ENCODE measurements at places on chromosomes 6 and 20.

DNA sequence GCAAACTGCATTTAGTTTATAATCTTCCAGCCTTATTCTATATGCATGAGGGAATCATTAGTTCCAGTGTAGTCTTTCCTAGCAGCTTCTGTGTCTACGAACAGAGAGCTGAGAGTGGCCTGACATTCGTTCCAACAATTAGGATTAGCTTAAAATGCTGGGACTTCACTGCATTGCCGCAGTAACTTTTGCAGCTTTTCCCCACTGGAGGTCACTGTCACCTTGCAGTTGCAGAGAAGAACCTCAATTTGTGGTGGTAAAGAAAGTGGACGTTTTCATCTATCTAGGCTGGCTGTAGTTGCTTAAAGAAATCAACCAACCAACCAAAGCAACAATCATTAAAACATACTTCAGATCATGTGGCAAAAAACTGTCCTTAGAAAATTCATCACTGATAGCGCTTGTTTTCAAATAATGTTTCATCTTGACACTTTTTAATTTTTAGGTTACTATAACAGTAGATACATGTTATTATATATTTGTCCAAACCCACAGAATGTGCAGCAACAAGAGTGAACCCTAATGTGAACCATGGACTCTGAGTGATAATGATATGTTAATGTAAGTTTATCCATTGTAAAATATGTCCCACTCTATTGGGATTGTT, 12.2 kb downstream of the MYLK4 start:
- peak; percentile 62 for DNase-seq

DNA sequence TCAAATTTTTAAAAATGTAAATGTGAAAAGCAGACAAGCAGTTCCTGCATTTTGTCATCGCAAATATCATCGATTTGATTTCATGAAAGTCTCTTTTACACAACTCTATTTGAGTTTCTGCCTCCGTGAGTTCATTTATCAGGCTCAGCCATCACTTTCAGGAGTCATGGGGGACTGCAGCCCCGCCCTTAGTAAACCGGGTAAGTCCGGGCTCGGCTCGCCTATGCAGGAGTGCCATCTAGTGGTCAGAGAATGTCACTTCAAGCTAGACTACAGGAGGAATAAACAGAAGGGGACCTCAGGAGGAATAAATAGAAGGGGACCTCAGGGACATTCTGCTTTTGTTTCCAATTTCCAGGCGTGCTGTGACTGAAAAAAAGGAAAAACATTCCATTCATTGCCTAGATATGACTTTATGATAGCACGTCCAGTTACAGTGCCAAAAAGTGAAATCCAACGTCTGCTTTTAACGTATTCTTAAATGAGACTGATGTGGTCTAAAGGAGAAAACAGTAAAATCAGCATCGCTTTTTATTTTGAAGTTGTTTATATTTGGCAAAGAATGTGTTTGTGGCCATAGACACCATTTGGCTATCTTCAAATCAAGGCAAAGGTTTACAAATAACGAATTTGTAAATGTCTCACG, 333.9 kb downstream of the HACE1 start:
- peak; percentile 72 for DNase-seq

GRCh38 chr20:23163562-23163961, 77.4 kb upstream of the CD93 start:
- DNase-seq, result no peak

GRCh38 chr20:44357020-44357419, 1.5 kb downstream of the HNF4A start:
- no peak for DNase-seq

- DNase-seq, result peak; percentile 96
Observed at GRCh38 chr6:108737594-108738546, 110.4 kb upstream of the ARMC2 start.

- DNase-seq, result no peak
Observed at GRCh38 chr6:23183846-23184245, 614.5 kb downstream of the HDGFL1 start.

GRCh38 chr6:135145063-135145800, 35.9 kb upstream of the MYB start:
- peak; percentile 9 for DNase-seq

GRCh38 chr20:23679133-23680092, 9.4 kb downstream of the CST4 start:
- no peak for DNase-seq

DNA sequence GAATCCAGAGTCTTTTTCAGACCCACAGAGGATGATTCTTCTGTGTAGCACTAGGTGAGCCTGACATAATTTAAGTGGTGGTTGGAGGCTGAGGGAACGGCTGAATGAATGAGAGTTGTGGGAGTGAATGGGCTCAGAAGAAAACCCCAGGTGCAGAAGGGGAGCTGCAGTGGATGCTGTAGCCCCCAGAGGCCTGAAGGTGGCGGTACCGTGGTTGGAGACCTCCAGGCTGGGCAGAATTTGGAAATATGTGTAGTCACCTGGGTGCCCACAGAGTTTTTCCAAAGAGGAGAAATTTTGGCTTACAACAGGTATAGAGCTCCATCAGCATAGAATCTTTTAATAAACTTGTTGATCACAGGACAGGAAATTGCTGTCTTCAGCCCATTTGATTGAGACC, 6.5 kb upstream of the RAET1G start:
- DNase-seq, result no peak

GRCh38 chr6:93801101-93801847, 381.9 kb upstream of the EPHA7 start:
- DNase-seq, result no peak

DNA sequence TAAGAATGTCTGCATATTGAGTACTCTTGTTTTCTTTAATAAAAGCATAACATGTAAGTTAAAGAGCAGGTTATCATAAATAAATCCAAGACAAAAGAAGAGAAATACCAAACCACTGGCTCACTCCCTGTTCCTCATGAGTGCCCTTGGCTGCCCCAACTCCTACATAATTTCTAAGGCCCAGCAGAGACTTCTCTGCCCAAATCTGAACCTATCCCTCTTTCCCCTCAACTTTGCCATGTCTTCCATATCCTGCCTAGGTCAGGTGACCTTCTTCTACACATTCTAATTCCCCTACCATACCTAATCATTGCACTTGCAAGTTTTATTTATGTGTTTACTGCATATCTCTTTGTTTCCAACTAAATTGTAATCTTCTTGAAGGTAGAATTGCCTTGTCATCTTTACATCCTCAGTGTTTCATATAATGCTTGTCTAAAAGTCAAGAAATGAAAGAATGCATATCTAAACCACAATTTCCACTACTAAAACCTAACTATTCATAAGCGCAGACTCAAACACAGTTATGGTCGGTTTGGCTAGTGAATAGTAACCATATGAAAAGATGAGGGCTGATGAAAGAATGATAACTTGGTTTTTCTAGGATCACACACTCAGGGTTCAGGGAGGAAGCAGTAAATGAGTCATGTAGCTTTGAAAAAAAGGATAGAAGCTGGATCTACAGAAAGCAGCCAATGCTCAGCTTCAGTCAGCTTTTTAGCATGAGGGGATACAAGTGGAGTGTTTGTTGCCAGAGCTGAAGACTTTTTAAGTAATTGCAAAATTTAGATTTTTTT, 53.3 kb upstream of the EYA4 start:
- no peak for DNase-seq

GRCh38 chr6:170023620-170024521, 267.0 kb downstream of the DLL1 start:
- DNase-seq, result no peak

DNA sequence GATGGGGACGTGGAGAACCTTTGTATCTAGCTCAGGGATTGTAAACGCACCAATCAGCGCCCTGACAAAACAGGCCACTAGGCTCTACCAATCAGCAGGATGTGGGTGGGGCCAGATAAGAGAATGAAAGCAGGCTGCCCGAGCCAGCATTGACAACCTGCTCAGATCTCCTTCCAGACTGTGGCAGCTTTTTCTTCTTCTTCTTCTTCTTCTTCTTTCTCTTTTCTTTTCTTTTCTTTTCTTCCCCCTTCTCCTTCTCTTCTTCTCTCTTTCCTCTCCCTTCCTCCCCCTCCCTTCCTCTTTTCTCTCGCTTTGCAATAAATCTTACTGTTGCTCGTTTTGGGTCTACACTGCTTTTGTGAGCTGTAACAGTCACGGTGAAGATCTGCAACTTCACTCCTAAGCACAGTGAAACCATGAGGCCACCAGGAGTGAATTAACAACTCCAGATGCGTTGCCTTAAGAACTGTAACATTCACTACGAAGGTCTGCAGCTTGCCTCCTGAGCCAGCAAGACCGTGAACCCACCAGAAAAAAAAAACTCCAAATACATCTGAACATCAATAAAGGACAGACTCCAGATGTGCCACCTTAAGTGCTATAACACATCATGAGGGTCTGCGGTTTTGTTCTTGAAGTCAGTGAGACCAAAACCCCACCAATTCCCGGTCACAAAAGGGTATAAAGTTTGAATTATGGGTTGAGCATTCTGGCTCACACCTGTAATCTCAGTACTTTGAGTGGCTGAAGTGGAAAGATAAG, 19.6 kb upstream of the SERPINB1 start:
- no peak for DNase-seq

Data from AG10803 (cell line).